ENCODE measurements at places on chromosomes 13 and 19.

DNA sequence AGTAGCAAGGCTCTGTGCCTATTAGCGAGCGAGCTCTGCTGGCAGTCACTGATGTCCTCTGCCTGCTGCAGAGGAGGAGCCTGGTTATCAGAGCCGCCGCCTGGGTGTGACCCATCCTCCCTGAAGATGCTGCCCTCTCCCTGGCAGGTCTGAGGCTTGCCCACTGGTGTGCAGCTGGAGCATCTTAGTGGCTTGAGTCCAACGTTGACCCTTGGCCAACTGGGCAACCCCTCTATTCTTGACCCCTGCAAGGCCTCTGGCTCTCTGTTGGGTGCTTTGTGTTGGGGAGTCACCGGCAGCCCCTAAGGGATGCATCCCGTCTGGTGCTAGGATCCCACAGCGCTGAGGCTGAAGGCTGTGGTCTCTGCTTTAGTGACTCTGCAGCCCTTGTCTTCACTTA lies 277.9 kb upstream of the SOX1 start:
- no peak for DNase-seq

- no peak for DNase-seq
Measured at GRCh38 chr13:95552208-95552538, 347 bp upstream of the CLDN10 start.

GRCh38 chr13:65034266-65034665 lies 2195.9 kb downstream of the PCDH9 start:
- DNase-seq: no peak

- DNase-seq: no peak
Measured at GRCh38 chr13:39875111-39875987, 219.9 kb downstream of the COG6 start.

- no peak for DNase-seq
Measured at GRCh38 chr19:47404334-47405196, 14.8 kb downstream of the MEIS3 start.

DNA sequence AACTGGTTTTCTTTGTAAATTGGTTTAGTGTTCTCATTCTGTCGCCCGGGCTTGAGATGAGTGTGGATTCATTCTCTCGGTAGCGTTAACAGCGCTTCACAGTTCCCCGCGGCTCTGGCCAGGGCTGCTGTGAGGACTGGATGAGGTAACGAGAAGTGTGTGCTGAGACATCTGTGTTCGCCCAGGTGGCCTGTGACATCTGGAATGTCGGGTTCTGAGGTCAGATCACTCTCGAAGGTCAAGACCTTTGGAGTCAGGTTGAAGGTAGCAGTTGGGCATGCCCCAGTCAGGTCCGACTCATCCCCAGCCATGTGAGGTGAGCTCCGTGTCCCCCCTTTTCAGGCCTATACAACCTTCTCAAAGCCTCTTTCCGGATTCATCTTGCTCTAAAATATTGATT lies 13.4 kb upstream of the TUBGCP3 start:
- DNase-seq: no peak

- no peak for DNase-seq
Measured at GRCh38 chr13:112055036-112055914, 11.7 kb upstream of the SOX1 start.

- DNase-seq: no peak
Measured at GRCh38 chr19:47802521-47803043, 1.8 kb downstream of the TPRX1 start.

DNA sequence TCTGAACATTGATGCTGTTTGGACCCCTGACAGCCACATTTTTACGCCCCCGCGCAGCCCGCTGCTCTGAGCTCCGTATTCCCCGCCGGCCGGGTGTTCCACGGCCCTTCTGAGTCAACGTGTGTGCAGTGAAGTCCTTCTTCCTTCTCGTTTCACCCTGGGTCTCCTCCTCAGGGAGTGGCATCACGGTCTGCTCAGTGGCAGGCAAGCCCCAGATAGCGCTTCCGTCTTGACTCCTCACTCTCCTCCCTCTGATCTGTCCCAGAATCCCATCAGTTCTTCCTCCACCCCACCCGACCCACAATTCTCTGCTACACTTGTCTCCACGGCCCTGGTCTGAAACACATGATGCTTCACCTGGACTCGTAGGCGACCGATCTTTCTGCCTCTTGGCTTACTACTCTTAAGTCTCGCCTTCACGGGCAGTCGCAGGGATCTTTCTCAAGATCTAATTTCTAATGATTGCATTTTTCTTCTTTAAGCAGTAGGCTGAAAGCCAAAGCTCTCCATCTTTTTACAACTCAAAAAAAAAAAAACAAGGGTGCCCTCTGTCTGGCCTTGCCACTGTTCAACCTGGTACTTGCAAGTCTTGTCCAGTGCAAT lies 33.9 kb downstream of the CCNE1 start:
- peak; percentile 14 for DNase-seq

GRCh38 chr19:42216653-42217519 lies 591 bp downstream of the DEDD2 start:
- DNase-seq: peak; percentile 20

DNA sequence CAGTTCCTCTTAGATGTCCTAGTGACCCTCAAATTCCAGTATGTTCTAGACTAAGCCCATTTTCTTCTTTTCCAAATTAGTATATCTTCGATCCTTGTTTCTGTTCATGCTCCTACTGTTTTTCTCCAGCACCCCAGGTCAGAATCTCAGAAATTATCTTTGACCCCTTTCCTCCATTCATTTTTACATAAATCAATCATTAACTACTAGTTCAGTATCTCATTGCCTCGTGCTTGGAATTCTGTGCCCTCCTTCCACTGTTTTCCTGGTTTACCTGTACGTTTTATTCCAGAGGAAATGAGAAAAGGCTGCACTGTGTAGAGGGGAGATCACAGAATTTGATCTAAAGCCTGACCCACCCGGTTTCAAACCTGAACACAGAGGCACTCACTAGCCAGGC lies 107.9 kb downstream of the LRCH1 start:
- DNase-seq: no peak

DNA sequence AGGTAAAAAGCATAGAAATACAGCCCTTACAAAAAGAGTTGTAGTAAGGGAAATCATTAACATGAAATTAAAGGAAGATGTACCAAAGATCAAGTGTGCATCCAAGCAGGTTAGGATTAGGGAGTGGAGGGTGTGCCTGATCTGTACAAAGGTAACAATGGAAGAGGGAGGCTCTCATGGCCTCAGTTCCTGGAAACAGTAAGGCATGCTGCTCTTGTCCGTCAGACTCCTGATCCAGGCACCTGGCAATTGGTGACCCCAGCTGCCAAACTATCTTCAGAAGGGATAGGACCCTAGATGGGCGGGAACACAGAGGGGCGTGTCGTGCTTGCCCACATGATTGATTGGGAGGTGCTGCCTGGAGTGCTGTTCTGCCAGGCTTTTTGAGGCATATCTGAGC lies 4.5 kb downstream of the TEX26 start:
- DNase-seq: no peak

GRCh38 chr13:79549355-79550106 lies 68.6 kb downstream of the NDFIP2 start:
- no peak for DNase-seq

- no peak for DNase-seq
Measured at GRCh38 chr13:32837973-32838927, 178.0 kb upstream of the KL start.

DNA sequence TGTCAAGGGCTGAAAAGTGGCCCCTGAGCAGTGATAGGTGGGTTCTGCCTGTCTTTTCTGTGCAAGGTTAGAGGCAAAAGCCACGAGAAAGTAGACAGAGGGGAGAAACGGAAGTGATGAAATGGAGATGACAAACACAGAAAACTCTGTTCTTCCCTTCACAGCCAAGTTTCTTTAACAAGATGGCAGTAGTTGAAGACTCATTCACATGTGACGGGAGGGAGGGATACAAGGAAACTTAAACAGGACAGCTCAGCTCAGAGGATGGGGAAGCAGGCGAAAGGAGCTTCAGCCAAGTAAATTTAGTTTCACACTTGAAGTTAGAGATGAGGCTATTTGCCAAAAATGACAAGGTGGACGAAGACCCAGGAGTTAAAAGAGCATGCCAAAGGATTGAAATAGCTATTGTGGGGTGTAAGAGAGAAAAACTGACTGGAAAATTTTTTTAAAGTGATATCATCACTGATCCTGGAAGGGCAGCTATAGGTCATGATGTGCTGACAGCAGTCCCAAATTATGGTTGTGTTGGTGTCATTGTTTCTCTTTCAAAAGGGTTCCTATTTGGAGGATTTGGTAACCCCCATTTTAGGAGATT lies 347.9 kb downstream of the EFNB2 start:
- no peak for DNase-seq

DNA sequence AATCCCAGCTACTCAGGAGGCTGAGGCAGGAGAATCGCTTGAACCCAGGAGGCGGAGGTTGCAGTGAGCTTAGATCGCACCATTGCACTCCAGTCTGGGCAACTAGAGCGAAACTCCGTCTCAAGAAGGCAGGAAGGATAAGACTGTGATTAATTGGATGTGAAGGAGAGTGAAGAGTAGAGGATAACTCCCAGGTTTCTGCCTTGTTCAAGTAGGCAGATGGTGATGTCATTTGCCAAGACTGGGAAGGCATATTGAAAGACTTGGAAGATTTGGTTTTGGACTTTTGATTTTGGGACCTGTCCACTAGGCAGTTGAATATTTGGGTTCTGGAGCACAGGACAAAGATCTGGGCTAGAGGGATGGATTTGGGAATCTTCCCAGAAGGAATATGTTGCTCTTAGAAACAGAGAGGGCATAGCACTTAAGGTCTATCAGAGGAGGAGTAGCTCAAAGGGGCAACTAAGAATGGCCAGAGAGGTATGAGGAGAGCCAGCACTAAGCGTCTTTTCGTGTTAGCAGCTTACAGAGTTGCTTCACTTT lies 20.0 kb downstream of the GARRE1 start:
- peak; percentile 13 for DNase-seq

GRCh38 chr19:1318678-1319471 lies 33.2 kb downstream of the EFNA2 start:
- DNase-seq: no peak

- DNase-seq: peak; percentile 13
Measured at GRCh38 chr19:44735011-44735410, 13.5 kb upstream of the BCL3 start.

DNA sequence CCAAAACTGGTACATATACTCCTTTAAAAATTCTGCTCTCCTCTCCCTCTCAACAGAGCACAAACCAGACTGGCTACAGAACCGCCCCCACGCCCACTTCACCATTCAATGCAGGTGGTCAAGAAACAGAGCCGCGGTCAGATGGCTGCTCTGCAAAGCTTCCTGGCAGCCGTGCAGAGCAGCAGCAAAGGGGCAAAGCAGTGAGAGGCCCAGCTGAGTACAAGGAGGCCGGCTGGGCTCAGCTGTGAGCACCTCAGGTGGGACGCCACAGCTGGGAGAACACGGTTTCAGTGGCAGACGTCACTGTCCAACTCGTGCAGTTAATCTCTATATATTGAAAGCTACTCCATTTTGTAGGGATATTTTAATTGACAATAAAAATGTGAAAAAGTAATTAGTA lies 8.3 kb downstream of the GRTP1 start:
- DNase-seq: no peak

DNA sequence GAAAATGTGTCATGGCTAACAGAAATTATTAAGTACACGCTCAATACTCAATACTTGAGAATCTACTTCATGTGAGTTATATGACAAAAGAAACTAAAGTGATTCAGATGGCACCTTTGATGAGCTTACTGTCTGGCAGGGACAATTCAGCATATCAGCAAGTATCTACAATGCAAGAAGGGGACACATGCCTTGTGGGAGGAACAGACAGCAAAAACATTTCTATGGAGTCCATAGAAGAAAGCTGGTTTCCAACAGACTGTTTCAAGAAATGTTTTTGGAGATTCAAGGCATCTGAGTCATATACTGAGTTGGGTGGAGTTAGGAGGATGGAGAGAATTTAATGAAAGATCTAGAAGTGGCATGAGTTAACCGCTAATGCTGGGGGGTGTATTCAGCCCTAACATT lies 54.7 kb downstream of the MBNL2 start:
- peak; percentile 28 for DNase-seq

- no peak for DNase-seq
Measured at GRCh38 chr13:50406831-50407230, 391.6 kb downstream of the KCNRG start.

DNA sequence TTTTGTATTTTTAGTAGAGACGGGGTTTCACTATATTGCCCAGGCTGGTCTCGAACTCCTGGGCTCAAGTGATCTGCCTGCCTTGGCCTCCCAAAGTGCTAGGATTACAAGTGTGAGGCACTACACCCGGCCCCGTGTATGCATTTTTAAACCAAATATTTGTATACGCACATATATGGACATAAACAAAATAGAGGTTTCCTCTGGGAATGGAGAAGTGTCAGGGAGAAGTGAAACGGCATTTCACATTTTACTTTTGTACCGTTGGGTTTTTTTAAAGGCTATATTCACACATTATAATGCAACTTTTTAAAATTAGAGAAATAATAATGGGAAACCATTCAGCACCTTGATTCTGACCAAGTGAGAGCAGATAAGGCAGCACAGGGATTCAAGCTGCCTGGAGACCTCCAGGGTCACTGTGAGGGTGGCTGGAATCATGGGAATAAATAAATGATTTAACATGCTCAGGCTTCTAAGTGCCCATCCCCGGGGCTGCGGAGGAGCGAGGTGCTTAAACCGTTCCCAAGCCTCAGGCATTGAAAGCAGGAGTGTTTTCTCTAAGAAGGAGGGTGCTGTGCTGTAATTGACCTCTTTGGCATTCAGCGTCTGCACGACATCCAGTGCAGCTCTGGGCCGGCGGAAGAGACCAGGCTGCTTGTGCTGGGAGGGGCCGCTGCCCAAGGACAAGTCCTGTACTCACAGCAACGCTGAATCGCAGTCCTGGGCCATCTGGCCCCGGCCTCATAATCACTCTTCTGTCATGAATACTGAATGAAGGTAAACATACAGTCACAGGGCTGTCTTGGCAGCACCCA lies 24.7 kb downstream of the GPR42 start:
- DNase-seq: no peak

DNA sequence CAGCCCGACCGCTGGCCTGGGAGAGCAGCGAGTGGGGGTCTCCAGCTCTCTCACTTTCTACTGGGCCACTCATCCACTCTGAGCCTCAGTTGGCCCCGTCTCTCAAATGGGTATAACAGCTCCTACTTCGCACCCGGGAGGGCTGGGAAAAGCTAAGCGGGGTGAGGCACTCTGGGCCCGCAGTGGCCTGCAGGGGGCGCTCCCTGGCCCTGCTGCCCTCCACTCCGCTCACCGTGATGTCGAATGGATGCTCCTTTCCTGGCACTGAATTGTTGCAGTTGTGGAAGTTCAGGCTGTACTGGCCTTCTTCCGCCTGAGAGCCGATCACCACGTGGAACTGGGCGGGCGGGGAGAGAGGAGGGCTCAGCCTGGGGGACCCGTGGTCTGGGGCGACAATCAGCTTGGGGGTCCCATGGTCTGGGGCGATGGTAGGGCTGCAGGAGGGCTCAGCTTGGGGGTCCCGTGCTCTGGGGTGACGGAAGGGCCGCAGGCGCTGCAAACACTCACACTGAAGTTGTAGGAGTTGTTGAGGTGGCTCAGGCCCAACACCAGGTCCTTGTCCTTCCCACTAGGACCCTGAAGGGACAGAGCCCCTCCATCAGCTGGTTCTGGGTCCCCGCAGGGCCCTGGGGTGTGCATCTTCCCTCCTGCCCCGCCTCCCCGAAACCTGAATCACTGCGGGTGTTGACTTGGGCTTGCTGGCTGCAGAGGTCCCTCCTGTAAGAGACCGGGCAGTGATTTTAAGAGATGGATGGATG lies 3.9 kb downstream of the GPR108 start:
- no peak for DNase-seq

All from HFFc6 (cell line).